ENCODE measurements at places on chromosomes 2 and 18. TPM values are rescaled to one million over a fixed set of nuclear protein-coding genes. Genes with fewer than 3 reads are reported as not detected.
A peak's percentile ranks its signal among the peaks of the same experiment; 100 is the strongest.

- DNase-seq: peak; percentile 62
These were observed 6.5 kb upstream of the STAMBP start for GRCh38 chr2:73822276-73822675.

DNA sequence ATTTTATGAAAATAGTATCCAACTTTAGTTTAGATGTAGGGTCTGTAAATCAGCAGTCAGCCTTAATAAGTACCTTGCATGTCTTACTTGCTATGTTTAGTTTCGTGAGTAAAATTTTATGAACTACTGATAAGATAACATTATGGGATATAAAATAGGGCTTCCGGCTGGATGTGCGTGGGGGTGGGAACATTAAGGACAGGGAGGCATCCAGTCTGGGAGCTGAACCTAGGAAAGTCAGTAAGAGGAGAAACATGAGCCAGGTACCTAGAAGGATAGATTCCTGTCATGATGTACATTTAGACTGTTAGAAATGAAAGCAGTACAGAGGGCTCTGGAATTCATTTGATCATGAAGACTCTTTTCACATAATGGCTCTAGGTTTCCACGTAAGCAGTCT, 12.7 kb upstream of the KCNJ13 start:
- DNase-seq: no peak

DNA sequence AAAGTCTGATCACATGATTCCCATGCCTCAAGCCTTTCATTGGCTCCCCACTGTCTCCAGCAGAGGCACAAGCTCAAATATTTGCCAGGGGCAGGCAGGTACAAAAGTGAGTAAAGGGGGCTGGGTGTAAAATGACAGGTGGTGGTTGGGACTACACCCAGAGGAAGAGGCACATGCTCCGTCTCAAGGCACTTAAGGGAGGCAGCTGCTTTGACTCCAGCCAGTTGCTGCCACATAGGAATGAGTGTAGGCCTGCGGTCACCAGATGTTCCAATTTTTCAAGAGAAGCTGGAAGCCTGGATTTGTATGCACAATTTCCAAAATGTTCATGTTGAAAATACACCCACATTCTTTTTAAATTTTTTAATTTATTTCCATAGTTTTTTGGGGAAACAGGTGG, 164.4 kb downstream of the UPP2 start:
- no peak for DNase-seq

CRYBA2 gene
- total RNA-seq: not detected

PIK3C3 gene
- total RNA-seq: 35.3 TPM

PSD4 gene
- 87.4 TPM for total RNA-seq

Data from activated naive CD4-positive, alpha-beta T cell treated with anti-CD3 and anti-CD28 coated beads for 36 hours (primary cell).